SK-N-SH (cell line): ENCODE measurements at places on chromosomes 2 and 18.

GRCh38 chr2:172098287-172098649 lies 4.4 kb downstream of the DLX2 start:
- peak; percentile 16 for DNase-seq

DNA sequence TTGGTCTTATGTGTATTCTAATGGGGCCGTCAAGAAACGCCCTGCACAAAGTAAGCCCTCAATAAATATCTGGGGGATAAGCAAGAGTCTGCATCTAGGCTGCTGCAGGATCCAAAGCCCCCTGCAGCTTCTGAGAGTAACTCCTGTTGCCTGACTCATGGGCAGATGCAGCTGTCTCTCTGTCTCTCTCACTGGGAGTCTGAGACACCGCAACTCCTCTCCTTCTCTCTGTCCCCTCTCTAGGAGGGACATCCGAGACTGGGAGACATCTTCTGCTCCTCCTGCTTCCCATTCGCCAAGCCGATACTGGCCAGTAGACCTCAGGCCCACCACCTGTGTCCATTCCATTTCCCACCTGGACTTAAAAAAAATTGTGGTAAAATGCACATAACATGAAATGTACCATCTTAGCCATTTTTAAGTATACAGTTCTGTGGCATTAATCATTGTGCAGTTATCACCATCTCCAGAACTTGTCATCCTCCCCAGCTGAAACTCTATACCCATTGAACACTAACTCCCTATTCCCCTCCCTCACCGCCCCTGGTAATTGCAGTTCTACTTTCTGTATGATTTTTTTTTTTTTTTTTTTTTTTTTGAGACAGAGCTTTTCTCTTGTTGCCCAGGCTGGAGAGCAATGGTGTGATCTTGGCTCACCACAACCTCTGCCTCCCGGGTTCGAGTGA lies 20.1 kb downstream of the DYSF start:
- no peak for DNase-seq

GRCh38 chr2:121450301-121450700 lies 80.4 kb upstream of the RNU4ATAC start:
- no peak for DNase-seq

DNA sequence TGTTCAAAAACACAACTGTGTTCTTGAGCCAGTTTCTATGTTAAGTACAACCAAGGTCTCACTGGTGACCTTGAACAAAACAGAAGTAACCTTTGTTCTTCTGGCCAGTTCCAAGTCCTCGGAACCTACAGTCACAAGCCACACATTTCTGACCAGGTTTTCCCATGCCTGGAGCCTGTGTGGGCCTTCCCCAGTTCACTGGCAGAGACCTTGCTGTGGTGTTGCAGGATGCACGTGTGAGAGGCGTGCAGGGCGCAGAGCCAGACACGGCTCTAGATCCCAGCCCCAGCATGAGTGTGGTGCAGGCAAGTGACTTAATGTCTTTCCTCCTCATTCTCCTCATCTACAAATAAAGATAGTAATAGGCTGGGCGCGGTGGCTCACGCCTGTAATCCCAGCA lies 25.5 kb upstream of the EDAR start:
- no peak for DNase-seq

DNA sequence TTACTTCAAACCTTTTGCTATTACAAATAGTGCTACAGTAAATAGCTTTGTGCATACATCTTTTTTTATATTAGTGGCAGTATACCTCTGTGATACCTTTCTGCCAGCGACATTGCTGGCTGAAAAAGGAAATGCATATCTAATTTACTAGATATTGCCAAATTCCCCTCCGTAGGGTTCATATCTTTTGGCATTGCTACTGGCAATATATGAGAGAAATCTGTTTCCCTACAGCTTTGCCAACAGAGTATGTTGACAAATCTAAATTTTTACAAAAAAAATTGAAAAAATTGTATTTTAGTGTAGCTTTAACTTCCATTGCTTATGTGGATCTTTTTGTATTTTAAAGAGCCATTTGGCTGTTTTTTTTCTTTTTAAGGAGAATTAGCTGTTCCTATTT lies 426.7 kb downstream of the TRIB2 start:
- no peak for DNase-seq
